ENCODE measurements at places on chromosomes 12 and 14.

DNA sequence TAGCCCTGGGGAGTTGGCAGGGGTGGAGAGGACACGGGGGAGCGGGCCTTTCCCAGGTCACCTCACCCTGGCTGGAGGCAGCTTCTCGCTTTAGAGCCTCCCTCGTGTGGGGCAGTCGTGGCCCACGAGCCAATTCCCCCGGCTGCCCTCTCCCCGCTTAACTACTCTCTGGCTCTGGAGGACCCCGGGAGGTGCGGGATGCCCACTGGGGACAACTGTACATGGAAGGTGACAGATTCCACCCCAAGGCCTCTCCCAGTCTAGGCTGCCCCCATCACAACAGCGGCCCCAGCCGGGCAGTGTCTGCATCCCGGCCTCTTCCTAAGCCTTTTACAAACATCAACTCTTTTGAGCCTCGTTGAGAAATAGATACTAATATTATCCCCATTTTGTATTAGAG lies 78.1 kb downstream of the KIF26A start:
- no peak for DNase-seq

GRCh38 chr14:26204728-26205479 lies 392.9 kb downstream of the NOVA1 start:
- DNase-seq, result no peak

DNA sequence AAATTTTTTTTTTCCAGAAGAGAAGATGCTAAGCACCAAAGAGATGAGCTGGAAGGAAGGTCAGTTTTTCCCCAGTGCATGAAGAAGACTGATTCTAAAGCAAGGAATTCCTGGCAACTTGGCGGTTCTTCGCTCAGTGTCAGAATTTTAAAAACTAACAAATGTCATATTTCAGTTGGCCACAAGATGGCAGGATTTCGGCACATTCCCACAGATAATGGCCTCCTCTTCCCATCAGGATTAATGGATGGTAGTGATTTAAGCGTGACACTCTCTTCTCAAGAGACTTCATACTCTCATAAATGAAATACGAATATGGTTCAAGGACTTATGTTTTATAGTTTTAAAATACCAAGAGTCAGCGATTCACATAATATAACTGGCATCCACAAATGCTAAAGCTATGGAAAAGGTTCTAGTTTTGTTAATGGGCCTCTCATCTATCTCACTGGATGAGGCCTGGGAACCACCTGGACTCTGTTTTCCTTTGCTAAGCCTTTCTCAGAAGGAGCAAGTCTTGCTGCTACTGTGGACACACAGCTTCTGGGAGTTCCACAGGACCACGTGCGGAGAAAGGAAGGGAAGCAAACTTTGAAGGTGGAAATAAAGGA lies 46.1 kb upstream of the PTPRO start:
- DNase-seq, result no peak

DNA sequence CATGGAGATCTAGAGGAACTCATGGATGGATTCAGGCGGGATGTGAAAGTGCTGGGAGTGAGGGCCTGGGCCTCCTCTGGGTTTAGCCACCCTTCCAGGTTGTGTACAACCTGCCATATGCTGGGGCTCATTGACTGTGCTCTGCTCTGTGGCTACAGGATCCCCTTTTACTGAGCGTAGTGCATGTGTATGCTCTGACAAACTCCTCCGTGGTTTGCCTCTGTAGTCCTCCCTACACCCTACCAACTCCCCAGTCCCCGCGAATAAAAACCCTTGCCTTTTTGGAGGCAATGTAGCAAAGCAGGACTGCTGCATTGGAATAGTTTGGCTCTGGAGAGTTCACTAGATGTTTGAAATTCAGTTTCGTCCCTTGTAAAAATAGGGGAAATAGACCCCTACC lies 17.4 kb downstream of the JDP2 start:
- DNase-seq, result no peak

GRCh38 chr12:47846294-47846996 lies 26.7 kb upstream of the HDAC7 start:
- no peak for DNase-seq

DNA sequence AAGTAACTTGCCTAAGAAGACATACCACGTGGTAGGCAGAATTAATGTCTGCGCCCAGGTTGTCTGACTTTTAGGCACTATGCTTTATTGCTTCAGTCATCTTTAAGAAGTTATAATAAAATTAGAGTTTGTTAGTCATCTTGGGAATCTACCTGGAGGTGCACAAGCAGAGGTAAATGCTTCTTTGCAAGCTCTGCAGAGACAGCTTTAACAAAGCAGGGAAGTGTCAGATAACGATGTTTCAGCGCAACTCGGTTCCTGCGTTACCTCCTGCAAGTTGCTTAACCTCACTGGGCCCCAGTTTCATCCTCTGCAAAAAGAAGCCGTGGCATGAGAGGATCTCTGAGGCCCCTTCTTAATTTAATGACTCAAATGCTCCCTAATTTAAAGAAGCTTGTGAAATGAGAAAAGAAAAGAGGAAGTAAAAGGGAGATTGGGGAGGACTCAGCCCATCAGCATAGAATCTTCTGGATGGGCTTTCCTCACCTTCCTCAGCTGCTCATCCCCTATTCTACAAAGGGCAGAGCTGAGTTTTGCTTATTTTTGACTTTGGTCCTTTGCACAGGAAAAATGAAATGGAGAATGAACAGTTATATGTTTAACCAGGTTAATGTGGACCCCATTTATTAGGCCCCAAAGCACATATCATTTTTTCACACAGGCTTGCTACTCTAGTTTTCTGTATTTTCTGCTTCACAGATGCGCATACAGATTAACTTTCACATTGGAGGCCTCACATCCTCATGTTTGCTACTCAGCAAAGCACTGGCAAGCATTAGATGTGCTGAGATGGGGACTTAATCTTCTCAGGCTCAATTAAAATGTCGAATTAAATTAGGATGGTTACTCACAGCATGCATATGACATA lies 5.1 kb downstream of the ARHGDIB start:
- peak; percentile 76 for DNase-seq

GRCh38 chr12:63826006-63826585 lies 18.4 kb upstream of the SRGAP1 start:
- DNase-seq, result no peak

- no peak for DNase-seq
These were observed 201.8 kb upstream of the CCDC196 start for GRCh38 chr14:66284346-66284745.

DNA sequence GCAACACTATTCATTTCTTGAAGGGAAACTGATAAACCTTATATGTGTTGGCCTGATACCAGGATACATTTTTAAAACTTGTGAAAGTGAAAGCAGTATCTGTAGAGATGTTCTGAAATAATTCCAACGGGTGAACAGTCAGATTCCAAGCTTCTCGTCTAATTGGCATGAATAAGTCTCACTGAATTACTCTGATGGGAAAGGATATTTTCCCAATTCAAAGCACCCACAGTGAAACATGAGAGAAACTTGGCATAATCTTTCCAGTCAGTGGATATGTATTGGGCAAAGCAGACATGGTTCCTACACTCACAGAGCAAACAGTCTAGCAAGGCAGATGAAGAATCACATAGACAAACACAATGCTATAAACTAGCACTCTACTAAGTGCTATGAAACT lies 413.1 kb downstream of the MED13L start:
- no peak for DNase-seq

- no peak for DNase-seq
These were observed 218.3 kb upstream of the OR4E1 start for GRCh38 chr14:21891921-21892320.

DNA sequence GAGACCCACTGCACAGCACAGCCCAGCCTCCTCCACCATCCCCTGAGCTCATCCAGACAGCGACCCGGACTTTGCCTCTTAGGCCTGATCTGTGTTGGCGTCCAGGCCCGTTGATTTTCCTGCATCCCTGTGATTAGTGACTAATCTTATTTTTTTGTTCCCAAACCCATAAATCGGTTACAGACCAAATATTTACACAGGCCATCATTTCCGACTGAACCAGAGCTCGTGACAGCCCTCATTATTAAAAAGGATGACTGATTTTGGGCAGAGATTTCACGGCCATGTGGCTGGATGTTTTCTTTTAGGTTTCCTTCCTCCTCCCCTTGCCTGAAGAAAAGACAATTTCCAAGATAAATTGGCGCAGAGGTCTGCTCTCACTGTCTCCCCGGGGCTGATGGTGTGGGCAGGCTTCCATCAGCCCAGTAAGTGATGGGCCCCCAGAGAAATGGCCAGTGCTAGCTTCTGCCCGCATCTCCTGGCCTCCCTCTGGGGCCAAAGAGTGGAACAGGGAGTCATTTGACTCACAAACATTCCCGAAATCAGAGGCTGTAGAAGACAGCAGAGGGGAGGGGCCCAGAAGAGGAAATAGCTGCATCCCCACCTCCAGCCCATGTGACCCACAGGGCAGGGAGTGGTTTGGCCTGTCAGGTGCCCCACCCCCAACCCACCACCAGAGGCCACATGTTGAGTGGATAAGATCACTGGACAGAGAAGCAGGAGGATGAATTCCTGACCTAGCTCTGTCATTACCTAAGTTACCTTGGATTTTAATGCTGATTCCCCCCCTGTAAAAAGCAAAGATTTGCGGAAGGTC lies 283.5 kb downstream of the KSR2 start:
- no peak for DNase-seq

- no peak for DNase-seq
These were observed 2.2 kb downstream of the MMP17 start for GRCh38 chr12:131830335-131830913.

GRCh38 chr14:91369628-91370445 lies 47.8 kb downstream of the CCDC88C start:
- no peak for DNase-seq

GRCh38 chr12:13891902-13892301 lies 89.5 kb downstream of the GRIN2B start:
- no peak for DNase-seq

DNA sequence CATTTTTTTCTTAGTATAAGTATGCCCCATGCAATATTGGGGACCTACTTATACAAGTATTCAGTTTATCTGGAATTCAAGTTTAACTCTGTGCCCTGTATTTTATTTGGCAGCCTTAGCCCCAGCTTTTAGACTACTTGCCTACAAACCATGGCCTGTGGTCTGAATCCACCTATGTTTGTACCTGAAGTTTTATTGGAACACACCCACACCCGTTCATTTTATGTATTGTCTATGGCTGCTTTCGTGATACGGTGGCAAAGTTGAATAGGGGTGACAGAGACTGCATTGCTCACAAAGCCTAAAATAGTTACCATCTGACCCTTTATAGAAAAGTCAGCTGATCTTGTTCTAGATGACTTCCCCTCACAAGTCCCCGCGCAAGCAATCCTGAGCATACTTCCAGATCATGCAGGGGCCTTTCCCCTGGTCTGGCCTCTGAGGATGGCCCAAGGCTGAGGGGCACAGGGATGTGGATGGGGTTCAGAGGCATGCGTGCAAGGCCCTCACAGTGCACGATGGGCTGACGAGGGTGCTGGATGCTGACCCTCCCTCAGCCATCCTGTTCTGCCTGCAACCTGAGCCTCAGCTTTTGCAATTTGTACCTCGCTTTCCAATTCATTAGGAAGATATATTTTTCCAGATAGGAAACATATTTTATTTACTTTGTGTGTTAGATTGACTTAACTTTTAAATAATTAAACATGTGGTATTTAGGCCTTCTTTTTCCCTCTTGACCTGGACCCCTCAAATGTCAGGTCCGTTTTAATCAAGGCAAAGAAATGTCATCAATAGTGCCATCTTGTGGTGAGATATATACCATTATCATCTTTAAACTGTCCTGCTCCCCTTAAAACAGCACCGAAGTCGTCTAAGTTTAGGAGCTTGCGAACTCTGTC lies 527.3 kb upstream of the CCDC196 start:
- no peak for DNase-seq

DNA sequence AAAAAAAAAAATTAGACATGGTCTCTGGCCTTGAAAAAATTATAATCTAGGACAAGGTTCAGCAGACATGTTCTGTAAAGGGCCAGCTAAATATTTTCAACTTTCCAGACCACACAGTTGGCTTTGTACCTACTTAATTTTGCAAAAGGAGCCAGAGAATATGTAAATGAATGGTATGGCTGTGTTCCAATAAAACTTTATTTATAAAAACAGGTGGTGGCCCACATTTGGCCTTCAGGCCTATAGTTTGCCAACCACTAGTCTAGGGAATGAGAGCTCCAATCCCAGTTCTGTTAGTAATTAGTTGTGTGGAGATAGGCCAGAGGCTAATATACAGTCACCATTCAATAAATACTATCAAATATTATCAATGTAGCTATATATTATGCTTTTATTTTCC lies 29.3 kb upstream of the PWP1 start:
- DNase-seq, result no peak

- no peak for DNase-seq
These were observed 766.2 kb downstream of the FLRT2 start for GRCh38 chr14:86296173-86296572.

GRCh38 chr14:61749867-61750266 lies 12.4 kb upstream of the SNAPC1 start:
- no peak for DNase-seq

GRCh38 chr12:9341260-9341585 lies 133.0 kb upstream of the PZP start:
- no peak for DNase-seq

DNA sequence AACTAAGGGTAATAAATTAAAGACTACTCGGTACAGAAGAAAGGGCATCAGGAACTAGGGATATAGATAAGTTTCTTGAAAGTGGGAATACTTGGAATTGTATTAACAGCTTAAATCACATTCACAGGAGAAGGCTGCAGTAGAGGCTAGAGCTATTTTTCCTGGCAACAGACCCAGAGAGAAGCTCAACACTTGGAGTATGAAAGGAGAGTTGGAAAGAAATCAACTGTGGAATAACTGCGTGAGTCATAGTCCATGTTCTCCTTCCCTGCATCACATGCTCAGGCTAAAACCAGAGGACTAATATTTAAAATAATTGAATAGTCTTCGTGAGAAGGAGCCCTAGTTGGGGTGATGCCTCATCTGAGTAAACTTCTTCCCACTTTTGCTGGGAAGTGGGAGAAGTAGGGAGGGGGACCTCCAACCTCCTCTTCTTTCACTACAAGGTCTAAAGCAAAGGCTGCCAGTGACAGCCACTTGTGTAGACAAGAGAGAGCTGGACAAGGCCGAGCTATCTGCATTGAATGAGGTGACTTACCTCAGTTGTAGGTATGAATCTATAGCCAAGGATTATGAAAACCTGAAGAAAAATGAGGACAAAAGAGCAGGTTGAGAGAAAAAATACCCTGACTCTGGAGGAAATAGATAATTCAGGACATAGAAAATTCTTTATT lies 32.7 kb downstream of the DYRK2 start:
- DNase-seq, result no peak

DNA sequence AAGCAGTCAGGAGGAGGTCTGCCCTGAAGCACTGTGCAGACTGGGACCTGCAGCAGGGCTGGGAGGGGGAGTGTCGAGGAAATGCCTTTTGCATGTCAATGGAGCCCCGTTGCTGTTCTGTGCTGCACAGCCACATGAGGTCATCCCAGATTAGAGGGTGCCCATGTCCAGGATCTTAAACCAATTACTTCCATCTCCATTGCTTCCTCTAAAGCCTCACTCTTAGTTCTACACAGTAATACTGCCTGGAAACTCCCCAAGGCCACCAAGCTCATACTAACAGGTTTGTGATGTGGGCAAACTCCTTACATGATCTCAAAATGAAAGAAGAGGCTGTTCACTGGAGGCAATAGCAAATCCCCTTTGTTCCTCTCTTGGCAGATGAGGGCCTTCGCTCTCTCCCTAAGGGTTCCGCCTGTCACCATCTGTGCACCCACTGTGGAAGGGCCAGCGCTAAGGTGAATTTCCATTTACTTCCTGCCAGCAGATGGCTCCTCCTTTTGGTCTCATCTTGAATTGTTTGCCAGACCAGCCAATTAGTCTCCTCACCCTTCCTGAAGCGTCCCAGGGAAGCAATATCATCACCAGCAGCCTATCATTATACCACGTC lies 35.4 kb upstream of the LTA4H start:
- DNase-seq, result peak; percentile 17

All from GM12878 (cell line).